Breast epithelium (tissue), 4 donors: ENCODE measurements at places on chromosomes 7 and 10. TPM values are rescaled to one million over a fixed set of nuclear protein-coding genes. Genes with fewer than 3 reads are reported as not detected.

SYNPO2L gene
- not detected for total RNA-seq

ASAH2 gene
- 0.32 TPM for total RNA-seq

AKR1C8 gene
- 0.33 TPM for total RNA-seq

DBF4 gene
- total RNA-seq = 18.6 TPM

HOXA2 gene
- total RNA-seq = 0.80 TPM

SORBS1 gene
- 455 TPM for total RNA-seq

CALD1 gene
- total RNA-seq = 266 TPM
